Stimulated activated CD4-positive, alpha-beta T cell treated with anti-CD3 and anti-CD28 coated beads, Interleukin-1b, Interleukin-23, amount 100 ng/mL, for 1 hour (primary cell): ENCODE measurements at places on chromosomes 12 and 14.
A peak's percentile ranks its signal among the peaks of the same experiment; 100 is the strongest.

GRCh38 chr12:92404921-92405320, 259.3 kb upstream of the BTG1 start:
- DNase-seq: no peak

GRCh38 chr12:104672096-104672445, 215.3 kb downstream of the CHST11 start:
- no peak for DNase-seq

DNA sequence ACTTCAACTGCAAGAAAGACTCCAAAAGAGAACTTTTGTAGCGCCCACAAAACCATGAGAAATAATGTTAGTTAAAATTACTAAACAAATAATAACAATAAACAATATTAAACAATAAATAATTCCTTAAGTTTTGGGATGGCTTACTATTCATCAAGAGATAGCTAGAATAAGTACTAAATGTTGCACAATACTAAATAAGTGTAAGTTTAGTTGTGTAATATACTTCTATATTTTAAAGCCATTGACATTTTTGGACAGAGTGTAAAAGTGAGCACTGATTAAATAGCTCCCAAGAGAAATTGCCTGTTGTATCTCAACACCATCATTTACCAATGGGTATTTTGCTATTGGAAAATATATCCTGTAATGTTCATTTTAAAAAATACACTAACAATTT, 166.7 kb downstream of the ALG10 start:
- no peak for DNase-seq

- DNase-seq: no peak
Measured at GRCh38 chr14:60647081-60647836, 2.0 kb downstream of the SIX1 start.

- DNase-seq: no peak
Measured at GRCh38 chr14:52926953-52927352, 23.9 kb downstream of the FERMT2 start.

DNA sequence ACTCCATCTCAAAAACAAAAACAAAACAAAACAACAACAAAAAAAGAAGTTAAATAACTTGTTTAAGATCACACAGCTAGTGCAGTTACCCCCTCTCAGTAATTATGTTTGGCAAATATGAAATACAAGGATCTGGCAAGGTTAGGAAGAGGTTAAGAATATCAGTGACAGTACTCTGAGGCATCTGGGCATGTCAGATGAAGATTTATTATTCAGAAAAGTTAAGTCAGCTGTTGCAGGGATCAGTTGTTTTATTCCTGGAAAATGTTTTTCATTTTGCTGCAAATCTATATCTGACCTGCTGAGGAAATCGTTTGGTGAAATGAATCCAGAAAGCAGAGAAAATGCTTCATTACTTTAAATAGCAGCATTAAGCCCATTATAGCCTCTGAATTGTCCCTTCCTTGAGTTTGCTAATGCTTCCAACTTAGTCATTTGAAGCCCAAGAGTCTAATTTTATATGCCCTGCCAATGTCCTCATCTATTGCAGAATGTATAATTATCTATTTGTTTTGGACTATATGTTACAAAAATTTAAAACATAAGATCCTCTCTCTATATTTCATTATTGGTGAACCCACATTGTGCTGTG, 8.1 kb downstream of the GPX2 start:
- no peak for DNase-seq

GRCh38 chr12:90969346-90969745, 14.4 kb upstream of the CCER1 start:
- DNase-seq: no peak

DNA sequence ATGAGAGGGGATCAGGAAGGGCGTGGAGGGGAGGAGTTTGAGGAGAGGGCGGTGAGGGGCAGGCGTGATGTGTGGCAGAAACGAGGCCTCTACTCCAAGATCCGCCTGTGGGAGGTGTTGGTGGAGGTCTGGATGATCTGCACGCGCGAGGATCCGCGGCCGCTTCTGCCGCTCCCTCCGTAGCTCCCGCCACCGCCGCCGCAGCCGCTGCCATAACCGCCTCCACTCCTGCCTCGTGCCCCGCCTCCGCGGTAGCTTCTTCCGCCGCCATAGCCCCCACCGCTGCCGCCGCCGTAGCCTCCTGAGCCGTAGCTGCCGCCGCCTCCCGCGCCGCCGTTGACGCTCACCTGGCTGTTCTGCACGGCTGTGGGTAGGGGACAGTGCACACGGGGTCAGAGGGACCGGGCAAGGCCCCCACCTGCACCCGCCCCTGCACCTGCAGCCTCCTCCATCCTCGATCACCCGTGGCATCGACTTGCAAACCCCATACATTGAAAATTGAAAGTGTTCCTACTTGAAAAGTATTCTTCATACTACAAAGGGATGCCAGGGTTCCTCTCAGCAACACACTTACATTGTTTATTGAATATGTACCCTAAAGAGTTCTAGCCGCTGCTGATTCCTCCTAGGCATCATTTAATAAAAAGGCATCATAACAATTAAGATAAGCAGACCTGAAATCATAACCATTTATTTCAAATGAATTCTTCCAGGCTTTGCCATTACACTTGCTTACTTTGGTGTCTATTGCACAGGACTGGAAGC, 11.1 kb upstream of the KRT1 start:
- peak; percentile 14 for DNase-seq

- DNase-seq: no peak
Measured at GRCh38 chr14:60485057-60485597, 736 bp downstream of the C14orf39 start.

DNA sequence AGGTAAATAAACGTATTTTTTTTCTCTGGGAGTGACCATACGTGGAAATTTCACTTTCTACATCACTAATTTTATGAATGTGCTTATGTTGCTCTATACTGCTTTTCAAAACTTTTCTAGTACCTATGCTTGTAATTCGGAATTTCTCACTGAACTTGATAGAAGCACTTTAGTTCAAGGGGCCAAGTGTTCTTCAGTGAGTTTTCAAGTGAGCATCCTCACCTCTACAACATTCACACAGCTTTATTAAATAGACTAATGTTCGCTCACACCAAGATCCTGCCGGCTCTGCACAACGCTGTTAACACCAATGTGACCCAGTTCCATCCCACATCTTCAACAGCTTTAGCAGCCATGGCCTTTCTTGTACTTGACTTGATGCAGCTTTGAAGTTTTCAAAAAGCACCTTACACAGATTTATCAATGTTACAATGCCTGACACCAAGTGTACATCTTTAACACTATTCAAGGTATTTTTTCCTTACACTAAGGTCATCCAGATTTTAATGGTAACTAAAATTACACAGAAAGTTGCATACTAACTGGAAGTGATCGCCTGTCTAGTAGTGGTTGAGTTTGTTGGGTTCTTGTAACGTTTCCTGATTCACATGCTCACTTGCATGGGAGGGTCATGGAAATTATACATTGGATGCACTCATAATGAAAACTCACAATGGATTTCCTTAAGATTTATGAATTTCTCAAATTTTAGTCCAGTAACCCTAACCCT, 4.5 kb downstream of the UBC start:
- DNase-seq: no peak

GRCh38 chr12:15209782-15210181, 11.4 kb downstream of the RERG start:
- DNase-seq: no peak

GRCh38 chr12:113289361-113289760, 45.5 kb downstream of the SLC8B1 start:
- DNase-seq: no peak

- no peak for DNase-seq
Measured at GRCh38 chr14:101499080-101499479, 62.2 kb upstream of the DIO3 start.

DNA sequence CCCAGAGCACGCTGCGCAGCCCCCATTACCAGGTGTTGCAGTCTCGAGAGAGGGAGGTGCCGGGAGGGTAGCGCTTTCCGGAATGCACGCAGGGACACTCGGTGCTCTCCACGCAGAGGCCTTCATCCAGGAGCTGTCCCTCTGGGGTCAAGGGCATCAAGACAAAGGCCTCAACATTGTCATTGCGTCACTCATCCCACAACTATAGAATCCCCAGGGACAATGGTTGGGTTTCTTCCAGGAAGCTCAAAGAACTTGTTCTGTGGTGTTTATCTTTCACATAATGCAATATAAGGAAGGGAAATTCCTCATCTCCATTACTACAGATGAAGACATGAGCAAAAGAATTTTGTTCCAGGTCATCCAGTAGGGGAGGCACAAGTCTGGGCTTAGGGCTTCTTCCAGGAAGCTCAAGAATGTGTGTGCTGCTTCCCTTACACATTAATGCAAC, 52.1 kb downstream of the VWF start:
- DNase-seq: no peak

- no peak for DNase-seq
Measured at GRCh38 chr14:95300697-95301526, 18.8 kb downstream of the CLMN start.

DNA sequence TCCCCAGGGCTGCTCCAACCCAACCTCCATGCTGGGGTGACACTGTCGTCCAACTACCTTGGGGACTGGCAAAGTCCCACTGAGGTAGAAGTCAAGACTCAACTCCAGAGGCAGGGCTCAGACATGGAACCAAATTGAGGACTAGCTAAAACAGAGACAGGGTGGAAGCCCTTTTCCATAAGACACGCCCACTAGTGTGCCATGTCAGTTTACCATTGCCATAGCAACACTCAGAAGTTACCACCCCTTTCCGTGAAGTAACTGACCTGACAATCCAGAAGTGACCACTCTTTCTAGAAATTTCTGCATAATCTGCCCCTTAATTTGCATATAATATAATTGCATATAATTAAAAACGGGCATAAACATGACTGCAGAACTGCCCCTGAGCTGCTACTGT, 409.6 kb downstream of the MED13L start:
- DNase-seq: no peak

DNA sequence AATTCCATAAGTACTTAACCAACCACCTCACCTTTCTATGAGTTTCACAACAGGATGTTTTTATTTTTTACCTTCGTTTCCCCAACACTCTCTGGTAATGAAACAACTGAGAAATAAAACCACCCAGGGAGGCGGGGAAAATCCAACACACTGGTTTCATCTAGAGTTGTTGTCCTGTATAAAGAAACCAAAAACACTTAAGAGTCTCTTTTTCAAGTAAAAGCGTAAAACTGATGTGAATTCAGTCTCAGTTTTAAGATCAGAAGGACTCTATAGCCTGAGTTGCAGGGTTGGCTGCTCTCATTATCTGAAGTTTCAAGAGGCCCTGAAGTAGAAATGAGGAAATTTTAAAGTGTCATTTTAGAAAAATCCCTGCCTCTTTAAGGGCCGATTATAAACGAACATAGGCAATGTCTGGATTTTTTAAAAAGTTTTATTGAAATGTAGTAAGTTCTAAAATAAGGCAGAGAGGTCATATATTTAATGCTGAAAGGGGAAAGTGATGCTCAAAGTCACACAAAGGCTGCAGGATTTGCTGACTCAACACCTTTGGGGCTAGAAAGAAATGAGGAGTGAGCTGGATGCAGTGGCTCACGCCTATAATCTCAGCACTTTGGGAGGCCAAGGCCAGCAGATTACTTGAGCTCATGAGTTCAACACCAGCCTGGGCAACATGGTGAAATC, 27.2 kb downstream of the HIGD1C start:
- no peak for DNase-seq

DNA sequence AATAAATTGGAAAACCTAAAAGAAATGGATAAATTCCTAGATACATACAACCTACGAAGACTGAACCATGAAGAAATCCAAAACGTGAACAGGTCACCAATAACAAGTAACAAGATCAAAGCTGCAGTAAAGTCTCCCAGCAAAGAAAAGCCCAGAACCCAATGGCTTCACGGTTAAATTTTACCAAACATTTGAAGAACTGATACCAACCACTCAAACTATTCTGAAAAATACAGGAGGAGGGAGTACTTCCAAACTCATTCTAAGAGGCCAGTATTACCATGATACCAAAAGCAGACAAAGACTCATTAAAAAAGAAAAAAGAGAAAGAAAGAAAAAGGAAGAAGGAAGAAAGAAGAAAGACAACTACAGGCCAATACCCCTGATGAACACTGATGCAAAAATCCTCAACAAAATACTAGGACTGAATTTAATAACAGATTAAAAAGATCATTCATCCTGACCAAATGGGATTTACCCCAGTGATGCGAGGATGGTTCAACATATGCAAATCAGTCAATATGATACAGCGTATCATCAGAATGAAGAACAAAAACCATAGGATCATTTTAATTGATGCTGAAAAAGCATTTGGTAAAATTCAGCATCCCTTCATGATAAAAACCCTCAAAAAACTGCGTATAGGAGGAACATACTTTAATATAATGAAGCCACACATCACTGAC, 26.9 kb upstream of the CCDC88C start:
- DNase-seq: no peak

GRCh38 chr14:70827752-70828151, 18.4 kb upstream of the MAP3K9 start:
- no peak for DNase-seq

GRCh38 chr12:14576896-14577295, 9.2 kb upstream of the PLBD1 start:
- DNase-seq: no peak

GRCh38 chr12:76337583-76337982, 10.6 kb downstream of the BBS10 start:
- no peak for DNase-seq

DNA sequence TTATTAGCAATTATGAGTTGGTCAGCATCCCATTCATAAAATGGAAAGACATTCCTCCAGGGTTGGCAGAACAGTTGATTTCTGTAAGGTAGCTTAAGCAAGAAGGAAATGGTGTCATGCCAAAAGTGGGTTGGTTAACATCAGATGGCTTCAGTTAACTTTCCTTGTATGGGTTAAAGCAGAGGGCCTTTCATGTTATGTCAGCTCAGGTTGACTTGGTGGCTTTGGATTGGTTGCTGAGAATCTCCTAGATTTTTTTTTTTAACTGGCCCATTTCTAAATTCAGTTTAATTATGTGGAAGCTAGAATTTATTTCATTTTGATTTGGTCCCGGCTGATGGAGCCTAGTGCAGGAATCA, 87.8 kb downstream of the BBS10 start:
- DNase-seq: no peak

GRCh38 chr14:51609251-51609954, 42.3 kb upstream of the FRMD6 start:
- DNase-seq: no peak
